ENCODE measurements at places on chromosomes 5 and 9.

GRCh38 chr9:27499451-27499850 is 24.6 kb upstream of the IFNK start:
- DNase-seq: no peak

DNA sequence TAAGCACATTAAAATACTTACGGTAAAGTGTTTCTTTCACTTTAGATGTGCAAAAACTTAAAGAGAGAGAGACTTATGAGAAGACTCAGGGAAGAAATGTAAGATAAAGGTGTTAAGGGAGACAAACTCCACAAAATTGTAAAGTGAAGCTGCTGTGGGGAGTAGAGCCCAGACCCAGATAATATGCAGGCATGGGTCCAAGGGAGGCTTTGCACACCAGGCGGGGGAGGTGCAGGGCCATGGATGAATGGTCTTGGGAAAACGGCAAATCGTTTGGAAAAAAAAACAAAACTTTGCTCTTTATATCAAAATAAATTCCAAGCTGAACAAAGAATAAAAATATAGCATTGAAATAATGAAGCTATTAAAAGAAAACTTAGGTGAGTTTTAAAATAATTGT is 9.1 kb downstream of the SYK start:
- no peak for DNase-seq

DNA sequence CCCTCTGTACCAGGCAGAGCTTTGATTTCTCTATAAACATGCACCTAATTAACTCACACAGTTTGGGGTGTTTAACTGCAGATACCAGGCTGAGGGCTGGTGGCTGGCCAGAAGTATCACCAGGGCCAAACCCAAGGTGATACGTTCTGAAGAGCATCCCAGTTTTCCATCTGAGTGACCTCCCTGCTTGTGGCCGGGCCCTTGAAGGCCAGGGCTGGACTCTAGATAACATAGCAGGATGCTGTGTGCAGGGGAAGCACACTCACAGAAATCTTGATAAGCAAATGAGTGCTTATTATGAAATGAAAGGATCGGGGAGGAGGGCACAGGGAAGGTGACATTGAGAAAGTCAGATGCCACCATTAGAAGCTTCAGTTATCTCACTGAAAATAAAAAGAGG is 582.4 kb downstream of the BRINP1 start:
- no peak for DNase-seq

DNA sequence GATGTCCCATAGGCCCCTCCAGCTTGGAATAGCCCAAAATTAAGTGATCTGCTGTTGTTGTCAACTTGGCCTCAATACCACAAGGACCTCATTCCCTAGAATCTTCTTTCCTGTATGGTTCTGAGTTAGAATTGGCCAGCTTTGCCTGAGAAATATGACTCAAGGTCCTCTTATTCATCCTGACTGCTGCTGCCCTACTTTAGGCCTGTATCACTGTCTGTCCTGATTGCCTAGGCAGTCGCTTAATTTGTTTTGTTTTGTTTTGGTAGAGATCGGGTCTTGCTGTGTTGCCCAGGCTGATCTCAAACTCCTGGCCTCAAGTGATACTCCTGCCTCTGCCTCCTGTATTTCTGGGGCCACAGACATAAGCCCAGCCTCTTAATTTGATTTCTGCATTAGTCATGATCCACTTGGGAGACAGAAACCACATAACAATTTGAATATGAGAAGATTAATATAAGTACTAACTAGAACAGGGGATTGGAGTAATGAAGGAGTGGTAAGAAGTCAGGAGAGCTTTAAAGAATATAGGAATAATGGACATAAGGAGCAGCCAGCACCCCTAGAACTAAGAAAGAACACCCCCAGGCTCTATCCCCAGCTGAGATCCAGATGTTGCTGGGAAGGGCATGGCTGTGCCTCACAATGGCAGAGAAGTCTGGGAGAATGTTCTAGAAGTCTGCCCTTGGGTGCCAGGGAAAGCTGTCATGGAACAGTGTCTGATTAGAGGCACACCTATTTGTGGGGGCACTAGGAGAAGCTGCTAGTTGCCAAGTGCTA is 4.6 kb downstream of the TEX53 start:
- no peak for DNase-seq

DNA sequence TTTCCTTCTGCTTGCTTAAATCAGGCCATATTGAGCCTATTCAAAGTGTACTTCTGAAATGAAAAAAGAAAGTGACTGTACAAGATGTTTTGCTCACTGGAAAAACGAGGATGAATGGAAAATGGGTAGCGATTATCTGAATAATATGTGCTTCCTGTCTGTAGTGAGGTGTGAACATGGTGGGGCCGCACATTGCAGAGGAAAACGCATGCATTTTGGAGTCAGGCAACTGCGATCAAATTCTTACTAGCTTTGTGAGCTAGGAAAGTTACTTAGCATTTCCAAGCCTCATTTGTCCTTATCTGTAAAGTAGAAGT is 73.0 kb upstream of the PRSS3 start:
- no peak for DNase-seq

- no peak for DNase-seq
Observed at GRCh38 chr5:56060276-56061110, 65.7 kb upstream of the IL6ST start.

DNA sequence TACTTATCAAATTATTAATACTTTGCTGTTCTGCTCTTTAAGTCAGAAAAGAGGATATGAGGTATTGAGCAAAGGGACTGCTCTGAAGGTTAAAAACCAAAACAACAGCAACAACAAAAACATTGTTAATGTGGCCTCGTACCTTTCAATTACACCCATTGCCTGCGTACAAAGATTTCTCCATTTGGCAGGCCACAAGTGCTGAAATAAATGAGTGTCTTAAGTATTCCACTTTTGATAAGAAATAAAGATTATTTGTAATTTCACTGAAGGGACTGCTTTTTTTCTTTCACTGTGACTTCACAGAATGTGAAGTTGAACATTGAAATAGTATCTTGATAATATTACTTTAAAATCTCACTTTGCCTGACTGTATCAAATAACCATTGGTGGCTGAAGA is 163.2 kb upstream of the MRPS30 start:
- DNase-seq: no peak

GRCh38 chr9:31304576-31304975 is 1079.9 kb upstream of the ACO1 start:
- DNase-seq: no peak

GRCh38 chr5:164809821-164810220 is 1304.4 kb downstream of the MAT2B start:
- no peak for DNase-seq

Measured in nephron progenitor cell (in vitro differentiated cells).